PC-3 (cell line): ENCODE measurements at places on chromosomes 6 and 20. TPM values are rescaled to one million over a fixed set of nuclear protein-coding genes. Genes with fewer than 3 reads are reported as not detected.

- no peak for DNase-seq
Measured at GRCh38 chr6:168789699-168790098, 348.7 kb downstream of the SMOC2 start.

- peak; percentile 14 for DNase-seq
Measured at GRCh38 chr6:143064951-143065683, 4.4 kb downstream of the AIG1 start.

GRCh38 chr20:61253640-61254511 is 1.8 kb downstream of the CDH4 start:
- no peak for DNase-seq

Gene HSPA1A
- 269 and 324 TPM in 2 replicates for total RNA-seq

Gene NNAT
- total RNA-seq: not detected in 2 replicates
